ENCODE measurements at places on chromosomes 11 and 22.

GRCh38 chr11:73632996-73633395 is 13.4 kb upstream of the PLEKHB1 start:
- DNase-seq, result no peak

- DNase-seq, result no peak
Measured at GRCh38 chr22:37377927-37378326, 49.4 kb downstream of the ELFN2 start.

DNA sequence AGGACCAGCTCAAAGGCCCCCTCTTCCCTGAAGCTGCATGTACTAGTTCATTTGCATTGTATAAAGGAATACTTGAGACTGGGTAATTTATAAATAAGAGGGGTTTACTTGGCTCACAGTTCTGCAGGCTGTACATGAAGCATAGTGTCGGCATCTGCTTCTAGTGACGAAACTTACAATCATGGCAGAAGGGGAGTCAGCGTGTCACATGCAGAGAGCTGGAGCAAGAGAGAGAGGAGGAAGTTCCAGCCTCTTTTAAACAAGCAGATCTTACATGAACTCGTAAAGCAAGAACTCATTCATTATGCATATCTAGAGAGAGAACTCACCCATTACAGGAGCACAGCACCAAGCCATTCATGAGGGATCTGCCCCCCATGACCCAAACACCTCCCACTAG is 7.1 kb upstream of the HMGXB4 start:
- DNase-seq, result no peak

DNA sequence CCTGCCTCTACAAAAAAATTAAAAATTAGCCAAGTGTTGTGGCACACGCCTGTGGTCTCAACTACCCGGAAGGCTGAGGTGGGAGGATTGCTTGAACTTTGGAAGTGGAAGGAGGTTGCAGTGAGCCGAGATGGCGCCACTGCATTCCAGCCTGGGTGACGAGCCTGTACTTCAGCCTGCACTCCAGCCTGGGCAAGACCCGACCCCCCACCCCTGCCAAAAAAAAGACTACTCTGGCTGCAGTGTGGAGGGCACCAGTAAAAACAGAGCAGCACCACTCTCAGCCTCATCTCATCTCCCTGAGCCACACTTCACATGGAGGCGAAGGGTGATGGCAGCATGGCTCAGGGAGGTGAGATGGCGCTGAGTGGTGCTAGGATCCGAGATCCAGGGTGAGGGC is 50.3 kb upstream of the THY1 start:
- no peak for DNase-seq

GRCh38 chr11:125070699-125071254 is 7.7 kb downstream of the SLC37A2 start:
- no peak for DNase-seq

DNA sequence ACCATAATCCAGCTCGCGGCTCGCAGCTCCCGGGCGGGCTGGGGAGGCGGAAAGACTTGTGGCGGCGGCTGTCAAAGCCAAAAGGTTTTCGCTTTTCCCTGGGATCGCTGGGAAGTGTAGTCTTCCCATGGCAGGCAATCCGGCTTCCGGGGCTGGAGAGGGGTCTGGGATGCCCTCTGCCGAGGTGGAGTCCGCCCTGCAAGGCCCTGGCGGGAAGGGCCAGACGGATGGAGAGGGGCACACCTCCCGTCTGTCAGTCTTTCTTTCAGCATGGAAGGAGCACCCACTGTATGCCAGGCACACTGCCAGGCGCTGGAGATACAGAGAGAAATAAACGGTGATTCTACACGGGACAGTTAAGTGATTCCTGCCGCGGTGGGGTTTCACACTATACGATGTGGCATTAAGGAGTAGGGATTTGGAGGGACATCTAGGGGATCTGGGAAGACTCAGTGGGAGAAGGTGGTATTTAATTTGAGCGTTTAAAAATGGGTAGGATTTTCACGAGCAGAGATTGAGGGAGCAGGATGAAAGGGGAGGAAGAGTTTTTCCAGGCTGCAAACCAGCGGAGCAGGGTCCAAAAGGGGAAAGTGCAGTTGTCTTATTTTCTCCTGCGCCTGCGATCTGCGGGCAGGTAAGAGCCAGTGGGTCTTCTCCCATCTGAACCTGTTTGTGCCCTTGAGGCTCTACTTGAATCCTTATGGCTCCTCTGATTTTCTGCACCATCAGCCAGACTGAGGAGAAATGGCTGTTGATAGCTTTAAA is at the start of gene BACE1:
Gene BACE1 (minus strand): TSS at position 60 of the 765 bp plus-strand sequence. CDS start 461 bp downstream, outside the sequence.
- no peak for DNase-seq
